Esophagus muscularis mucosa (tissue), 4 donors: ENCODE measurements at places on chromosomes 2 and 18. TPM values are rescaled to one million over a fixed set of nuclear protein-coding genes. Genes with fewer than 3 reads are reported as not detected.

The EGR4 gene
- total RNA-seq: 0.17 TPM

- peaks cover 4% of the 10 kb centered on the region for H3K36me3 ChIP-seq
- H3K4me1 ChIP-seq: peaks cover 9% of the 10 kb centered on the region
- H3K27ac ChIP-seq: no peak overlapping the region
Observed at GRCh38 chr2:46364797-46365457, 67.7 kb downstream of the EPAS1 start.

The DSG1 gene
- total RNA-seq: not detected

- peak overlapping the region; percentile 46 for H3K27ac ChIP-seq
- DNase-seq: no peak
- no peaks in the 10 kb centered on the region for H3K36me3 ChIP-seq
- H3K4me3 ChIP-seq: no peak overlapping the region
- H3K4me1 ChIP-seq: peaks cover 55% of the 10 kb centered on the region
Observed at GRCh38 chr2:42098571-42099437, 51.0 kb downstream of the PKDCC start.

DNA sequence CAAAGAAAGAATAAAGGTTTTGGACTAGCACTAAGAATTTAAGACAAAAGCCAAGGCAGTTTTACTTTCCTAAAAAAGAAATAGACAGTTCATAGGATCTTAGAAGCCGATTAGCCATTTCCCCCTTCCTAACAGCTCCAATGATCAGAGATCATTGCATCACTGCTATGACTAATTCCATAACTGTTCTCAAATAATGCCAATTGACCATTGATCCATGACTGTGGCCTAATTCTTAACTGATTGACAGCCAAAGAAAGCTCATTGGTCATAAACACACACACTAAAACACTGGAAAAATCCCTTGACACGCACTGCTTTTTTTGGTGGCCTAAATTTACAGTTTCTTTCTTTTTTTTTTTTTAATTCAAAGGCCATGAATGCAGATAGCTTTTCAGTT, 345.0 kb upstream of the ACVR2A start:
- no peak overlapping the region for H3K4me3 ChIP-seq
- DNase-seq: no peak
- H3K27ac ChIP-seq: no peak overlapping the region

DNA sequence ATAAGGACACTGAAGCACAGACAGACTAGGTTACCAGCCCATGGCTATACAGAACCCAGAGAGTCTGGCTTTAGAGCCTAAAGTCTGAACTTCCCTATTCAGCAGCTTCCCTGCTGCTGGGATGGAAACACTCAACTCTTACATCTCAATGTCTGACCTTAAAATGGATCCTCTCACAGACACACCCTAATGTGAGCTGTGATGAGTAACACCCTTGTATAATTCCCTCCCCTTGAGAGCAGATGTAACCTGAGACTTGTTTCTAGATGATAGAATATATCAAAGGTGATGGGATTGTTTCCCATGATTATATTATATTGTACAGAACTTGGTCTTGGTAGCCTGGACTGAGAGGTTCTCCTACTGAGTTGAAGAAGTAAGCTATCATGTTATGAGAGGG, 577.1 kb upstream of the KLHL29 start:
- no peak for DNase-seq
- no peaks in the 10 kb centered on the region for H3K4me1 ChIP-seq
- no peak overlapping the region for H3K27ac ChIP-seq
- H3K27me3 ChIP-seq: no peaks in the 10 kb centered on the region
- no peak overlapping the region for H3K4me3 ChIP-seq

The FAM237A gene
- total RNA-seq: not detected

DNA sequence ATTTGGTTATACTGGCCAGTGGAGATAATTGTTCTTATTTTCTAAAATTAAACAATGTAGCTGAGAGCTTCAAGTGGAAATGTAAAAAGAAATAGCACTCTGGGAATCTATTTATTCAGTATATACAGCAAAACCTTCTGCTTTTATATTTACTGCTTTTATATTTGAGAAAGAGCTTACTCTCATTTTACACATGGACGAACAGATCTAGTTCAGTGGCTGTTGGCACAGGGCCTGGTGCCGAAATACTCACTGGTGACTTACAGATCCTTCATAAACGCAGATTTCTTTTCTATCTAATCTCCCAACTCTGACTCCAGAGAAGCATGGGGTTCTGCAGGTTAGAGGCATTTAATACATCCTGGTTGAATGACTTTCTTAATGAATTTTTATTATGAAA, 266.2 kb downstream of the ASXL3 start:
- no peaks in the 10 kb centered on the region for H3K36me3 ChIP-seq
- DNase-seq: no peak
- H3K27ac ChIP-seq: no peak overlapping the region
- no peaks in the 10 kb centered on the region for H3K4me1 ChIP-seq
- no peaks in the 10 kb centered on the region for H3K27me3 ChIP-seq

The FKBP7 gene
- total RNA-seq: 14.6 TPM

The KLHL29 gene
- total RNA-seq: 24.2 TPM

DNA sequence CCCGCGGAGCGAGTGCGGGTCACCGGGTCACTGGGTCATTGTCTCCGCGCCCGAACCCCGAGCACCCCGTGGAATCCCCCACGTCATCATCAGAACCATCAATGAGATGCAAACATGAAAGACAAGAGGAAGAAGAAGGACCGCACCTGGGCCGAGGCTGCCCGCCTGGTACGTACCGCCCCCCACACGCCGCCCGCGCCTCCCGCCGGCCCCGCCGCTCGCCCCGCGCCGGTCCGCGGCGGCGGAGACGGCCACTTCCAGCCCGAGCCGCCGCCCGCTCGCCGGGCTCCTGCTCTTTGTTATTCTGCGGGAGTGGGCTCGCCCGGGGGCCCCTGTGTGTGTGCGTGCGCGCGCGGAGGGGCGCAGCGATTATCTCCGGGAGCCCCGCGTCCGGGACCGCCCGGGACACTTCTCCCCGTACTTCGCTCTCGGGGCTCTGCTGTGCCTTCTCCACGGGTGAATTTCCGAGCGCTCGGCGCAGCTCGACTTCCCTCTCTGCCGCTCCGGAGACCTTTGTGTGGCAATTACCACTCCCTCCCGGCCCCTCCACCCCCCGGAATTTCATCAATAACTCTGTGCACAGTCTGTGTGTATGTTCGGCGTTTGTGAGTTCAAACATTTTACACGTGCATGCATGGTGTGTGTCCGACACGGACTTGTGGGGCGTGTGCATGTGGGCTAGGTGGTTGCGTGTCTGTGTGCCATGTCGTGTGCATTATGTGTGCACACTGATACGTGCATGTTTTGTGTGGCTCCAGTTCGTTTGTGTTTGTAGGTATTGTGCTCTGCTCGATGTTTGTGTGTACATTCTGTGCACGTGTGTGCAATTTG, 714 bp downstream of the ASXL3 start:
- H3K27ac ChIP-seq: peak overlapping the region; percentile 68
- H3K4me1 ChIP-seq: peaks cover 23% of the 10 kb centered on the region
- DNase-seq: no peak
- H3K36me3 ChIP-seq: no peaks in the 10 kb centered on the region
- H3K27me3 ChIP-seq: no peaks in the 10 kb centered on the region
- H3K4me3 ChIP-seq: peak overlapping the region; percentile 69

DNA sequence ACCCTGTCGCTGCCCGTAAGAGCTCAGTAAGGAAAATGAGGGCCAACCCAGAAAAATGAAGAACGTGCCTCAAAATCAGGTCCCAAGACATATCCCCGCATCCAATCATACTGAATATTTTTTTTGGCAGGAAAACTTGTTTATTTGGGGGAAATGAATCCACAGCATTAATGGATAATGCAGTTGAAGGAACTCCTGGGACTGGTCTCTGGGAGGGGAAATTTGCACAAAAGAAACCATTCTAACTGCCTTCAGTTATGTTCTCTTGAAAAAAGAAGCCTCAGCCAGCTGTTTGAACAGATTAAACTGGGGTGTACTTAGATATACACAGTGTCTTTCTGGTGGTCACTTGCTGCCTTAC, 61.3 kb downstream of the SPRED2 start:
- peak overlapping the region; percentile 24 for H3K27ac ChIP-seq
- peaks cover 42% of the 10 kb centered on the region for H3K4me1 ChIP-seq
- H3K36me3 ChIP-seq: no peaks in the 10 kb centered on the region
- DNase-seq: no peak
- H3K27me3 ChIP-seq: no peaks in the 10 kb centered on the region
- H3K4me3 ChIP-seq: no peak overlapping the region

- H3K4me1 ChIP-seq: no peaks in the 10 kb centered on the region
- no peak overlapping the region for H3K27ac ChIP-seq
- no peak overlapping the region for H3K4me3 ChIP-seq
Observed at GRCh38 chr18:28581521-28582071, 404.7 kb upstream of the CDH2 start.
